ENCODE measurements at places on chromosomes 12 and 14.

- DNase-seq = no peak
These were observed 45.2 kb upstream of the MYL2 start for GRCh38 chr12:110965574-110965973.

GRCh38 chr14:82447586-82447985 is 913.9 kb upstream of the SEL1L start:
- DNase-seq = peak; percentile 22

DNA sequence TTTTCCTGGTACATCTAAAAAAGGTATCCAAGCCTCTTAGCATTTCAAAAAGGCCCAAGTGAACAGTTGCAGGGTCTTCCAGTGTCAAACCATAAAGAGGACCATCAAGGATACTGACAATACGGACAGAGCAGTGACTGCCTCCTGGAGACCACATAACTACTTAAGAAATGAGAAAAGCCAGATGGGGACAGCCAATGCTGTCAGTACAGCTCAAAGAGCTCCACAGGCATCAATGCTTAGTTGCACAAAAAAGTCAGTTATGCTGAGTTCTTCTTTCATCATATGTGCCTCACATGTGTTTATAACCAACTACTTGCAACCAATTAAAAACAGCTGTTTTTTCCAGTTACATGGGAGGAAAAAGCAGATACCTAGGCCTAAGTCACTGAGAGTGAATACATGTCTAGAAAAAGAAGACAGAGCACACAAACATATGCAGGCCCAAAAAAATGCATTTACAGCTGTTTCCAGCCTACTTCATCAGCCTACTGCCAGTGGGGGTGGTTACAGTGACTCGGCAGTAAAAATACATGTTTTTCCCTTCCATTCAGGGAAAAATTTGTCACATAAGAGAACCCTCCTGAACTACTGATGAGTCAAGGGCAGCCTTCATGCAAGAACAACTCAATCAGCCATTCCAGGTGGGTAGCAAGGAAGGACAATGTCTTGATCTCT is 84.0 kb downstream of the DCAF5 start:
- DNase-seq = no peak

DNA sequence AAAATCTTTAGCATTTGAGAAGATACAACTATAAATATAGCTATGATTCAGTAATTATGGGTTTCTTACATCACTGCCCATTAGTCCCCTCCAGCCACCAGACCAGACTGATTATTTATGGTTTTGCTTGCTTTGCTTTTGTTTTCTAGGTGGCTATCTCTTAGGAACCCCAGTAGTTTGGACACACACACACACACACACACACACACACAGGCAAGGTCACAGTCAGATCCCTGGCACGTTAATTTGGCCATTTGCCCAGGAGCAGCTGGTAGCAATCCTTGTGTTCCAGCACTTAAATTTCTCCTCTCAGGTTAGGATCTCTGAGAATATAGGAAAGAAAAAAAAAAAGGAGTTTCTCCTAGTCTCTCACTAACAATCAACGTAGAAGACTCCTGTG is 90.2 kb upstream of the RESF1 start:
- DNase-seq = no peak

GRCh38 chr12:57759360-57759980 is 4.6 kb downstream of the MARCHF9 start:
- no peak for DNase-seq

DNA sequence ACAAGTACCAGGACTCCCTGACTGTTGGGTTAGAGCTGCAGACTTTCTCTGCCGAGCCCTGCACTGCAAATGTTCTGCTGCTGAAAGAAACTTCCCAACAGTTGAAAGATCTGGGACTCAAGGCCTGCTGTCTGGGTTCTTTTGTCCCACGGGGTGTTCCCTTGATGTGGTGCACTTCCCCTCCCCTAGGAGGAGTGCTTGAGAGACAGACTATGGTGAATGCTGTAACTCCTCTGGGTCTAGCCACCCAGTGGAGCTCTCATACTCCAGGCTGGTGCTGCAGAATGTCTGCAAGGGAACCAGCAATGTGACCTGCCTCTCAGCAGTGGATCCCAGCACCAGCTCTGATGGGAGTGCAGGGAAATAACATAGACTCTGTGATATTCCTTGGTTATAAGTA is 129.2 kb upstream of the SLCO1B1 start:
- DNase-seq = no peak

- no peak for DNase-seq
These were observed 168.7 kb upstream of the CPNE8 start for GRCh38 chr12:39074063-39074462.

- DNase-seq = no peak
These were observed 7.9 kb upstream of the CRIP2 start for GRCh38 chr14:105466531-105467248.

- no peak for DNase-seq
These were observed 41.1 kb downstream of the GRIP1 start for GRCh38 chr12:66637699-66638301.

- no peak for DNase-seq
These were observed 206.0 kb upstream of the DIO3 start for GRCh38 chr14:101355284-101355683.

- no peak for DNase-seq
These were observed 35.1 kb downstream of the NCKAP5L start for GRCh38 chr12:49792976-49793580.

GRCh38 chr12:48424644-48425043 is 47.7 kb upstream of the ANP32D start:
- DNase-seq = no peak

GRCh38 chr12:32052212-32052713 is 54.4 kb upstream of the BICD1 start:
- no peak for DNase-seq

- no peak for DNase-seq
These were observed 71.4 kb downstream of the GNS start for GRCh38 chr12:64687816-64688215.

DNA sequence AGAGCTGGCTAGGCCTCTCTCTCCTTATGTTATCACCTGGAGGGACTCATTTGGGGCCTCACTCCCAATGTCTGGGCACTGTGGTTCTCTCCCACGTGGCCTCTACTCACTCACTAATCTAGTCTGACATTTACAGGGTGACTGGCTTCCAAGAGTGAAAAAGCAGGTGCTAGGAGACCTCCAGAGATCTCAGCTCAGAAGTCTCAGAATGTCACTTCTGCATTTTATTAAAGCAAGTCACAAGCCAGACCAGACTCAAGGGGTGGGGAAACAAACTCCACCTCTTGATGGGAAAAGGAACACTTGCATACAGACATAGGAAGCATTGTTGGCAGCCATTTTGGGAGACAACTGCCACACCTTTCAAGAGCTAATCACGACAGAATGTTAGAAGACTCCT is 175.9 kb downstream of the MON2 start:
- no peak for DNase-seq

DNA sequence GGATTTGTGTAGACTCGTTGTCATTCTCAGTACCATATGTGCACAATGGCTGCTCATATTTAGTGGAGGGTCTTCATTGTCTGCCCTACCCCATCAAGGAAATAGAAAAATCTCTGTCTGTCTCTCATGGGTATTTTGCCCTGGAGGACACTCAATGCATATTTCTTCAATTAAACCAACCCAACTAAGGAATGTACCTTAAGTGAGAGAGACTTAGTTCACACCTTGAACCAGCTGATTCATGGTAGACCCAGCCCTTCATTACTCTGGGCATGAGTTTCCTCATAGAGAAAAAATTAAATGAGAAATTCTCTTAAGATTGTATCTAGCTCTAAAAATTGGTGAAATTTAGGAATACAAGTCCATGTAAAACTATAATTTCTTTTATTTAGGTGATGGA is 107.1 kb upstream of the PLEKHG7 start:
- DNase-seq = no peak

DNA sequence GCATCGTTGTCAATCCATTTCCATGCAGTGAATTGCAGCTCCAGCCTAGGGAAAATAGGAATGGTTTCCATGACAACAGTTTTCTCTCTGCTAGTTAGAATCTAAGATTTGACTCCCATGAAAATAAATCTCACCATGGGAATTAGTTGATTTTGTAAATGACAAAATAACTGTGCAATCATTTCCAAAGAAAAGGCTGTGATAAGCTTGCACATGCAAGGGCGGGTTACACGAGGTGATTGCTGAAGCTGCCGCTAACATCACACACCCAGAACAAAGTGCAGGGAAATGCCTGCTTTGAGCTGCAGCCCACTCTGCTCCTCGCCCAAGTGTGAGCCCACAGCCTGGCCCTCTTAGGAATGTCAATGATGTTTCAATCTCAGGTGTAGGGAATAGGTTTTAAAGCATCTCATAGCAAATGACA is 53.8 kb downstream of the TRIM9 start:
- peak; percentile 22 for DNase-seq

- no peak for DNase-seq
These were observed 791.2 kb downstream of the FLRT2 start for GRCh38 chr14:86321151-86321550.

DNA sequence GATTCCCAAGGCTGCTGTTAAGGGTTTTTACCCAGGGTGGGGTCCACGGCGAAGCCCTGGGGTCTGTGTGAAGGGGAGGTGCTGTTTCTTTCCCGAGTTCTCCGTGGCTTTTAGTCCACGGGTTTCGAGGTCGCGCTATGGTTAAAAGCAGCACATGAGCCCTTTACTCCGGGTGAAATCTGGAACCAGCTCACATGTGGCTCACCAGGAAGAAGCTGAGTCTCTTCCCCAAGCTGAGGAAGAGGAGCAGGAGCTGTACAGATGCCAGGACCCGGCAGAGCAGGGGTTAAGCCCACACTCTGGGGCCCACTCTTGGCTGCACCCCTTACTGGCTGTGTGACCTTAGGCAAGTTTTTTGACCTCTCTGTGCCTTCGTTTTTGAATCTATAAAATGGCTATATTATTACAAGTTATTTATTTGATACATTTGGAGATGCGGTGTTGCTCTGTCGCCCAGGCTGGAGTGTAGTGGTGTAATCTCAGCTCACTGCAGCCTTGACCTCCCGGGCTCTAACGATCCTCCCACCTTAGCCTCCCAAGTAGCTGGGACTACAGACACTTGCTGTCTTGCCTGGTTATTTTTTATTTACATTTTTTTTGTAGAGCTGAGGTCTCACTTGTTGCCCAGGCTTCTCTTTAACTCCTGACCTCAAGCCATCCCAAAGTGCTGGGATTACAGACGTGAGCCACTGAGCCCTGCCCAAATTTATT is 266.3 kb downstream of the AACS start:
- no peak for DNase-seq

DNA sequence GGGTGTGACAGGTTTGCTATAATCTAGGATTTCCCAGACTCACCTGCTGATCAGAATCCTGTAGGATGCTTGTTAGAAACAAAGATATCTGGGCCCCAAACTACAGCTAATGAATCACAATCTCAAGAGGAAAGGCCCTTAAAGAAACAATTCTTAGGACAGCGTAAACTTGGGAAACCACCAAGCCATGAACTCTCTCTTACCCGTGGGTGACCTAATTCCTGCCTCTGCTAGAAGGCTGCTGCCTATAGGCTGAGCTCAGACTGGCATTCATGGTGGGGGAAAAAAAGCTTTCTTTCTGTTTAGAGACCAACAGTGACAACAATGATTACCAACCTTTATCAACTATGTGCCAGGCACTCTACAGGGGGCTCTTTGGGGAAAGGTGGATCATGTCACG is 213.9 kb upstream of the FKBP4 start:
- no peak for DNase-seq

DNA sequence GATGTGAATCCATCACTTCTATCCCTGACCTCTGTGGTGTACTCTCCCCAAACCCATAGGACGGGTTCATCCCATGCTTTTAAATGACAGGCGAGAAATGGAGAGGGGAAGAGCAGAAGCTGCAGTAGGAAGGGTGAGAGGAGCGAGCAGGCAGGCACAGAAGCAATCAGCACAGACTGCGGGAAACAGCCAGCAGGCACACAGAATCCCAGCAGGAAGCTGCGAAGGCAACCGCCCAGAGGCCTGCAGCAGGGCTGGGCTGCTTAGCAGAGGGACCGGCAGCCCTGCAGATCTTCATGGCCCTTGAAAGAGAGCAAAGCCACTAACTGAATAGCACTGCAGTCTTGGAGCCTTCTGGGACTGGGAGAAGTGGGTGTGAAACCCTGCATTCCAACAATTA is 287.0 kb upstream of the FKBP4 start:
- no peak for DNase-seq

GRCh38 chr14:105059925-105060565 is 5.2 kb downstream of the GPR132 start:
- no peak for DNase-seq

- DNase-seq = no peak
These were observed 57.9 kb downstream of the BCL2L14 start for GRCh38 chr12:12128670-12129069.

DNA sequence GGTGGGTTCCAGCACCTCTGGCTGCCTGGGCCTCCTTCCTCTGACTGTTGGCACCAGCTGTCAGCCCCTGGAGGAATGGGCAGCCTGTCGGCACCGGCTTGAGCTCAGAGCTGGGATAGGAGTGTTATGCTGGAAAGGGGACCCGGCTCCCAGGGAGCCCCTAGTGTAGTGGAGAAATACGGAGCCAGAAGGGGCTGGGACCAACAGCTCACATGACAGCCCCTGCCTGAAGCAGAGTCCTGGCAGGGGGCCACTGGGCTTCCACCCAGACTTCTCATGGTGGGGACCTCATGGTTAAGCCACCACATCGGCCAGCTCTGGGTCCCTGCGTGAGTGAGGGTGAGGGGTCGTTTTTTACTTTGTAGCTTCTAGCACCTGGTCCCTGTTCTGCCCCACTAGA is 174.5 kb downstream of the TSPAN9 start:
- no peak for DNase-seq

- DNase-seq = no peak
These were observed 193.0 kb upstream of the RTL1 start for GRCh38 chr14:101096551-101096950.

- DNase-seq = no peak
These were observed at the start of gene ITGB7 for GRCh38 chr12:53207042-53207441. TSS of gene ITGB7 (minus strand) at chr12:53207251. CDS start at chr12:53200443, 6,808 bp downstream.

- no peak for DNase-seq
These were observed 175.5 kb downstream of the TMTC2 start for GRCh38 chr12:82862069-82862841.

- DNase-seq = no peak
These were observed 61.0 kb upstream of the FKBP4 start for GRCh38 chr12:2733493-2734355.

- no peak for DNase-seq
These were observed 59.4 kb downstream of the BCL11B start for GRCh38 chr14:99212646-99213045.

All from hippocampal formation (tissue), 2 donors.